Brain microvascular endothelial cell (primary cell): ENCODE measurements at places on chromosomes 1 and 21.

- no peak for DNase-seq
Observed at GRCh38 chr1:58465176-58465575, 81.3 kb downstream of the OMA1 start.

- no peak for DNase-seq
Observed at GRCh38 chr21:22224261-22224660, 1226.1 kb downstream of the NCAM2 start.

DNA sequence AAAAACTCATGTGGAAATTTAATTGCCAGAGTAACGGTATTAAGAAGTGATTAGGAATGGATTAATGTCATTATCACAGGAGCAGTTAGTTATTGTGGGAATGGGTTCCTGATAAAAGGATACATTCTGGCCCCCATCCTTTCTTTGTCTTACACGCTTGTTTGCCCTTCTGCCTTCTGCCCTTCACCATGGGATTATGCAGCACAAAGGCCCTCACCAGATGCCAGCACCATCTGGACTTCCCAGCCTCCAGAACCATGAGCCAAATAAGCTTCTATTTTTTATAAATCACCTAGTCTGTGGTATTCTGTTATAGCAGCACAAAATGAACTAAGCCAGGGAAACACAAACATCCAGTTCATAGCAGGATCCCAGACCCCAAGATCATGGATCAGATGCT is 33.9 kb upstream of the POU2F1 start:
- no peak for DNase-seq

DNA sequence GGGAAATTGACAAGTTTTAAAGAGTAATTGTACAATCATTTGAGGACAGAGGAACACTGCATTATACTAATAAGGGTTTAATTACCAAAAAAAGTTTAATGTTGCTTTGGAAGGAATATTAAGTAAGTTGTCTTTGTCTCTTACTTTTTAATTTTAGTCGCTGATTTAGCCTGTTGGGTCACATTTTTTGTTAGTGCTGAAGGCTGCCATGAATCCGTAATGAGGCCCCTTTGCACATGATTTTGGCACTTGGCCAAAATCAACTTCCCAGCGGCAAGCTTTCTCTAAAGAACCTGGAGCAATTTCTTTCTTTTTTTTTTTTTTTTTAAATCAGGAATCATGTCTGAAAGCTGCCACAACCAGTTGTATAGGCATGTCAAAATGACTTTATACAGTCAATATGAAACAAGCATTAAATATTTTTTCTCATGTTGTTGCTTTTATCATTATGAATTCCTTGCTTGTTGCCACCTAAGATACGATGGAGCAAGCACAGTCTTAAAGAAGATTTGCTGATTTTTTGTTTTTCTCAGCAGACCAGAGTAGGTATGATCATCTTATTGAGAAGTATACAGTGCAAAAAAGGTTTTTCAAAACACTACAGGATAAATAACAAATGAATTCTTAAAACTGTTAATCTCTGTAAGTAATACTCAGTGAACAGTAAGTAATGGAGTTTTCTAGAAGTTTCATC is 690.4 kb downstream of the USP25 start:
- DNase-seq, result peak; percentile 16

DNA sequence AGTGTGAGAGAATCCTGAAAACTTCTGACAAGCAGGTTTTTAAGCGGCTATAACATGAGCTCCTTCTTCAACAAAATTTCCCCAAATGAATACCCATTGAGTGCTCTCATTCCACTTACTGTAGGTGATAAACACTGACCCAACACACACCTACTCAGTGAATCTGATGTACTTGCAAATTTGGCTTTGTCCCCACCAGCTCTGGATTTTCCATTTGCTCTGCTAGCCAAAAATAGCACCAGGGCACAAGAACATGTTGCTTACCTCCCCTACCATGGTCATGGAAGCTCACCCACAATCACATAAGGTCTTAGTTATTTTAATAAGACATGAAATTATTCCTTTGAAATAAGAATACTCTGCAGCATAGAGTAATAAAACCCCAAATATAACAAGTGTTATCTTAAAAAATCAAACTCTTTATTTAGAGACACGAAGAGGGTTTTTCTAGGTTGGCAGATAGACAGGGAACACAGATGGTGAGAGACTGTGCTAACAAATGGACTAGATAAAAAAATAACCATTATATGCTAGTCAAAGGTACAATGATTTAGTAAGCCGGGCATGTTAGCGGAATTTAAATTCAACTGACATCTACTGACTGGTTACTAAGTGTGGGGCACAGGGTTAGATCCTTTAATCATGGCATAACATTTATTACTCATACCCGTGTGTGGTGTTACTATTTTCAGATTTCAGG is 291.9 kb downstream of the KCNH1 start:
- DNase-seq, result no peak

DNA sequence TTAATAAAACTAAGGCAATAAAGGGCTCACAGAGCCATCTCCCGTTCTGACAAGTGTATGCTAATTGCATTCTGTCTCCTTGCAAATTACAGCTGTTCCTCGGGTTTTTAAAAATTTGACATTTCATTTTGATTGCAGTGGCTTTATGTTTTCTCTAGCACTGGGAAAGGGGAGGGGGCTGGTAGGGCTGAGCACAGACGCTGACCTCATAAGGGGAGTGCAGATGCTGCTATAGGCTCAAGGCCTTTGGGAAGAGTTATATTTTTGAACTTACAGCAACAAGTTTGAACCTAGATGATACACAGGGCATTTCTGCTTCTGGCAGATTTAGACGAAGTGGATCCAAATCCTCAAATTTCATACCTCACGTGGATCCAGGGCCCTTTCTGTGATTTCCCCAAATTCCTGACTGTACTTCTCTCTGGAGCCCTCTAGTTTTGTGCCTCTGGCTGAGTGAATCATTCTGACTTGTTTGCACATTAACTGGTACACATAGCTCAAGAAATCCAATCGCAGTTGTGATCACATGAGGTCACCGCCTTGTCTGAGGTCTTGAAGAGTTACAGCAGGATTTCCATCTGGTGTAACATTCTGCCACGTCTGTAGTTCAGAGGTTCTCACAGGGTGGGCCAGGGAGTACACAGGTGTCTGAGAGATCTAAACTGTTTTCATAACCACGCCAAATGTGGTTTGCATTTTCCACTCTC is 230.3 kb downstream of the C1orf94 start:
- DNase-seq, result no peak

DNA sequence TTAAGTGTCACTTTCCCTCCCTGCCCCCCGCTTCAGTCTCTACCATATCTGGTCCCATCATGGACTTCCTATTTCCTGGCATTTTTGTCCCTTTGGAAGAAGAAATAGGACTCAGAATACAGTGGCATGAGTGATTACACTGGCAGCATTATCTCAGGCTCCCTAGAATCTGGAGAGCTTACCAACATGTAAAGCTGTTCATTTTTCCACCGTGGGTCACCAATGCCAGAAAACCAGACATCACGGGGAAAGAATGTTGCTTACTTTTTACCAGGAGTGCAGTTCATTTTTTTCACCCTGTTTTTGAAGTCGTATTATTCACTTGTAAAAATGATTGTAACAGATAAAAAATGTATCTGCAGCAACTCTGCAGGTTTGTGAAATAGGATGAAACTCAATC is 44.8 kb downstream of the BACH1 start:
- DNase-seq, result peak; percentile 72

DNA sequence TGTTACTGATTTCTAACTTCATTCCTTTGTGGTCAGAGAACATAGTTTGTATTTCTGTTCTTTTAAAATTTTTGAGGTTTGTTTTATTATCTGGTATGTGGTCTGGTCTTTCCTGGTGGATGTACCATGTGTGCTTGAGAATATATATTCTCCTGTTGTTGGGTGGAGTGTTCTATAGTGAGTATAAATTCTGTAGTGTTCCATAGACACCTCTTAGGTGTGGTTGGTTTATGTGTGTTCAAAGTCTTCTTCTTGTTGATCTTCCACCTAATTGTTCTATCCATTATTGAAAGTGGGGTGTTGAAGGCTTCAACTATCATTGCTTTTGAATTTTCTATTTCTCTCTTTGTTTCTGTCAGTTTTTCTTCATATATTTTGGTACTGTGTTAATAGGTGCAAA is 20.1 kb downstream of the PPP2R5A start:
- no peak for DNase-seq

GRCh38 chr1:43414634-43415223 is 25.0 kb downstream of the SZT2 start:
- DNase-seq, result peak; percentile 63

- no peak for DNase-seq
Observed at GRCh38 chr1:6823793-6824192, 38.5 kb downstream of the CAMTA1 start.
